Gastrocnemius medialis (tissue), 4 donors: ENCODE measurements at places on chromosomes 6 and 20. TPM values are rescaled to one million over a fixed set of nuclear protein-coding genes. Genes with fewer than 3 reads are reported as not detected.
A peak's percentile ranks its signal among the peaks of the same experiment; 100 is the strongest.

DNA sequence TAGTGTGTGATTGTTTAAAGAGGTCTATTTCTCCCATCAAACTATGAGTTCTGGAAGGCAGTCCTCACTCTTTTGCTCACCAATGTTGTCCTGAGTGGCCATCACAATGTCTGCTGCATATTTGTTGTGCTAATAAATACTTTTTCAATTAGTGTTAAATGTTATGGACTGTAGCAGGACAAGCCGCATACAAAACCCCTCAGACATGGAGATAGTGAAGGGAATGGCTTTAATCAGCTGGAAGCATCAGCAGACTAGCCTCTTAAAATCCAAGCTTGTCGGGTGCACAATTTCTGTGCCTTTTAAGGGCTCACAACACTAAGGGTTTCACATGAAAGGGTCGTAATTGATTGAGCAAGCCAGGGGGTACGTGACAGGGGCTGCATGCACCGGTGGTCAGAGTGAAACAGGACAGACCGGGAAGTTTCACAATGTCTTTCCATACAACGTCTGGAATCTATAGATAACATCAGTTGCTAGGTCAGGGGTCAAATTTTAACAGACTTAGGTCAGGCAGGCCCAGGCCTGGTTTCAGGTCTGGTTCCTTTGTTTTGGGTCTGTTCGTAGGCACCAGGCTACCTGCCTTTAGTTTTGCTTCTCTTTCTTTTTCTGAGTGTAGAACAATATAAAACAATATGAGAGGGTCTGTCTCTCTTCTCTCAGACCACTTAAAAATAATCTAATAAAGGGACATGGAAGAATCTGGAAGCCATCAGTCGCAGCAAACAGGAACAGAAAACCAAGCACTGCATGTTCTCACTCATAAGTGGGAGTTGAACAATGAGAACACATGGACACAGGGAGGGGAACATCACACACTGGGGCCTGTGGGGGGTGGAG lies 327.6 kb upstream of the HTR1E start:
- DNase-seq: no peak

GRCh38 chr20:47318586-47319516 lies 37.6 kb downstream of the ZMYND8 start:
- DNase-seq: peak; percentile 87

- no peak for DNase-seq
Measured at GRCh38 chr20:9503526-9504245, 10.7 kb upstream of the LAMP5 start.

- no peak for DNase-seq
Measured at GRCh38 chr20:17595856-17596255, 26.0 kb downstream of the DSTN start.

DNA sequence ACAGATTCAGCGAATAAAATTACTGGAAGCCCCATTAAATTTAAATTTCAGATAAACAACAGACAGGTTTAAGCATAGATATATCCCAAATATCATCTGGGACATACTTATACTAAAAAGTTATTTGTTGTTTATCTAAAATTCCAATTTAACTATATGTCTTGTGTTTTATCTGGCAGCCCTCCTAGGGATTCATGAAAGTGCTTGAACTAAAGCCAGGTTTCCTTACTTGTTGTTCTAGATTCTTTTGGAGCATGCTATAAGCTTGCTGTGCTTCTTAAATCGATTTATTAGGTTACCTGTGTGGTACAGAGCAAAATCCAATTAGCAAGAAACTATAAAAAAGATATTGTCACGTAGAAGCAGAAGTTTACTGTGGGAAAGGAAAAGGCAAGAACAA lies 202.5 kb upstream of the GMDS start:
- no peak for DNase-seq

CALHM5 gene
- 0.98 TPM for total RNA-seq

RNF144B gene
- 47.0 TPM for total RNA-seq

DNA sequence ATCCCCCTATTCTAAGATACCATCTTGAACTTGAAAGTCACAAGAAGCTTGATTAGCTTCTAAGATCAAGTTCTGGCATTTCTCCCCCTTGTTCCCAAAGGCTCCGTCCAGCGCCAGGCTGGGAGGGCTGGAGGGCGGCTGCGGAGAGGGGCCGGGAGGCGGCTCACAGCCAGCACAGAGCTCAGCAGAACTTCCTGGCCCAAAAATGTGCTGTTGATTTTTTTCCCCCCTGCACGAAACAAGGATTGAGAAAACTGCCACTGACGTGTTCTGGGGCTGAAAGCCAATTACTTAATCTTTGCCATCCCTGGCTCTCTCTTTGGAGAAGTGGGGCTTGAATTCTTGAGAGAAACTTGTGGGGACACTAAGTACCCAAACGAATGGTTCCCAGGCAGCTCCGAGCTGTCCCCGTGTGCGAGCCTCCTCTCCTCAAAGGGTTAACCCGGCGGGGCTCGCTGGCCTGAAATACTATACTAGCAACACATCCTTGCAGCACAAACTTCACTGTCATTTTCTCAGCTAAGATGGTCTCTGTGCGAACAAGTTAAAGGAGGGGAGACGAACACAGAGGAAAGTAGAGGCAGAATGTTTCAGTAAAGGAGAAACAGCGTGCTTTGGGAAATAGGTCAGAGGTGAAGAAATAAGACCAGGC lies 452 bp downstream of the TRAF3IP2 start:
- peak; percentile 80 for DNase-seq

- DNase-seq: no peak
Measured at GRCh38 chr20:38260378-38261053, at the start of gene KIAA1755. TSS of gene KIAA1755 (minus strand) at chr20:38260735. CDS start at chr20:38260500, 235 bp downstream.

- DNase-seq: peak; percentile 94
Measured at GRCh38 chr6:32969685-32970412, 1.5 kb downstream of the BRD2 start.

GRCh38 chr6:118930680-118931079 lies 4.3 kb downstream of the MCM9 start:
- DNase-seq: no peak

GRCh38 chr6:113352029-113352801 lies 504.9 kb upstream of the MARCKS start:
- no peak for DNase-seq

ADGRB3 gene
- 0.58 TPM for total RNA-seq

- no peak for DNase-seq
Measured at GRCh38 chr6:32637219-32637880, at the start of gene HLA-DQA1. TSS of gene HLA-DQA1 (plus strand) at chr6:32637406. CDS start at chr6:32637459, 53 bp downstream.

- no peak for DNase-seq
Measured at GRCh38 chr20:19861147-19861759, 103.2 kb downstream of the RIN2 start.

DNA sequence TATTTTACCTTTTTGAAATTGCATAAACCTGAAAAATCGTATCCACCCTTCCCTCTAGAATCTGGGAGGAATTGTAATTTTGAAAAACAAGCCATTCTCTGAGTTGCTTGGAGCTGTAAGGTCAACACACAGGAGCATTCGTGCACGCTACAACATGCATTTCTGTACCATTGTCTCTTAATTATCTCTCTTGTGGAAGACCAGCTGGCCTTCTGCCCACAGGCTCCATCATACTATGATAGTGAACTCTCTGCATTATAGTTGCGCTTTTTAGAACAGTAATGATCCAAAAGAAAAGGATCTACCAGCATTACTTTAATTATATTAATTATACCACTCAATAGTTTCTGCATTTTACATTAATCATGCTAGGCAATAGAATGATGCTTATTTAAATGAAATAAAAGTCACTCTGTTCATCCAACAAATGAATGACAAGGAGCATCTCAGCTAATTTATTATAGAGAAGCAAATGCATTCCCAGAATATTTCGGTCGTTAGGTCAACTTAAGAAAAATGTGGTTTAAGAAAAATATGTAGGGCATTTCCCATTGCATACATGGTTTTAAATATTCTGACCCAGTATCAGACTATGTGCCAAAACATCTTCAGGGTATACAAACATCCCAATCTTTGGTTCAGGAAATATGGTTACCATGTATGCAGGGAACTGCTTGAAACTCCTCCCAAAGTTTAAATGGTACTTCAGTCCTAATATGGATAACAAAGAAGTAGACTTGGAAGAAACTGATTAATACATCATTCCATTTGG lies 263.5 kb downstream of the TFAP2A start:
- no peak for DNase-seq

- no peak for DNase-seq
Measured at GRCh38 chr6:107173779-107174178, 58.5 kb upstream of the BEND3 start.

DNA sequence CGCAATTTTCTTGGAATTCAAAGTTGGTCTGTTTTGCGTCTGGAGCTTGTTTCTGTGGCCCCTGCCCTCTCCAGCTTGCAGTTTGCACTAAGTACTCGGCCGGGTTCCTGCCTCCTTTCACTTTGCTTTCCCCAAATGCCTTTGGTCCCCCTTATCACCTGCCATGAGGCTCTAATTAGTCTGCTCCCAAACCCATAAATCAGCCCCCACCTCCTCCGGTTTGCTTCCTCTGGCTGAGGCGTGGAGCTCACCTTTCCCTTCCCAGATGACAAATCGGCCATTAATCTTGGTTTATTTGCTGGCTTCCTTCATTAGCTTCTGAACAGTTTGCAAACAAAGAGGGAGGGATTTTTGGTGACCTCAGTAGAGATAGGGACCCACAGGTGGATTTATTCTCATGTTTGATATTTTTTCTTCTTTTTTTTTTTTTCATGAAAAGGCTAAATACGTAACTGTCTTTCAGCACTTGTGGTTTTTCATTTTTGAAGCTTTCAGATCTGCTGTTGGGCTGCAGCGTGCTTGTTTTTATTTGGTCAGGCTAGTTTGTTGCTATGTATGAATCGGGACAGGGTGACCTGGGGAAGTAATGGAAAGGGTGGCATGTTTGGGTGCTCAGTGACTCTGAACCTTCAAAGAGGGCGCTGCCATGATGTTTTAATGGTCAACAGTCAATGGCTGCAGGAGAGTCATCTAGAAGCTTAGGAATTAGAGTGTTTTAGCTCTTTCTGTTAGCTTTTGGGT lies 121.7 kb upstream of the JAG1 start:
- no peak for DNase-seq

DNA sequence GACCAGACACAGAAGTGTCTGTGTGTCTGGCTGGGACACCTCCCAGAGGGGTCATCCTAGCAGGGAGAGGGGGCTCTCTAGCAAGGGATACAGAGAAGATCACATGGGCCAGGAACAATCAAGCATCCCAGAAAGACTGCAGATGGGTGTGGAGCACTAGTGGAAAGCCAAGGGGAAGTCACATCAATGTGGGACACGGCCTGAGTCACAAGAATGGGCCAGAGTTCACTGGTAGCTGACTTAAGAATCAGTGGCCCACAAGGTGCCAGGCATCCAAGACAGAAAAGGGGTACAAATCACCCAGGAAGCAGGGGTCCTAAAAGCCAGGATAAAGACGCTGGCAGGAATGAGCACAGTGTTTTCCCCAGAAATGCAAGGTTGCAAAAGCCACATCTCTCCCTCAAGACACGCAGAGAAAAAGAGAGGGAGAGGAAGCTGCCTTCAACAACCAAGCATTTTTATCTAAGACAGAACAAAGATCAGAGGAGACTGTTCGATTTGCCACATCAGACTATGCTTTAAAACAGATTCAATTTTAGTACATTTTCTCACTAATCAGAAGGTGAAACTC lies 113.6 kb upstream of the DST start:
- DNase-seq: no peak

DNA sequence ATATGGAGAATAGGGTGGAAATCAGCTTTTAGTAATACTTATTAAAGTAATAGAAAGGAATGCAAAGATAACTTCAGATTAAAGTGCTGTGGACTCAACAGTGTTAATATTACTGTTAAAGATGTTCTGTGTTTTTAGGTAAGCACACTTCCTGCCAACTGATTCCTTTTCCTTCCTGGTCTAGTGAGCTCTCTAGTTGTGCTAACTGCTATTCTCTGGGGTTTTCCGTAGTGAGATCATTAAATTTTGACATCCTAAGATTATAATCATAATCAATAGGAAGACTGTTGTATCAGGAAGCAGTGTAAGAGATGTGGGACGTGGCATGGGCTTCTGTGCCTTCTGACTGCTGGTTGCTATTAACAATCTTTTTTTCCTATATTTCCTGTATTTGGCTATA lies 1.2 kb upstream of the TMEM217 start:
- DNase-seq: no peak

MUCL3 gene
- total RNA-seq: not detected

KIF6 gene
- total RNA-seq: not detected

- peak; percentile 65 for DNase-seq
Measured at GRCh38 chr6:43771210-43771857, 1.3 kb downstream of the VEGFA start.

DNA sequence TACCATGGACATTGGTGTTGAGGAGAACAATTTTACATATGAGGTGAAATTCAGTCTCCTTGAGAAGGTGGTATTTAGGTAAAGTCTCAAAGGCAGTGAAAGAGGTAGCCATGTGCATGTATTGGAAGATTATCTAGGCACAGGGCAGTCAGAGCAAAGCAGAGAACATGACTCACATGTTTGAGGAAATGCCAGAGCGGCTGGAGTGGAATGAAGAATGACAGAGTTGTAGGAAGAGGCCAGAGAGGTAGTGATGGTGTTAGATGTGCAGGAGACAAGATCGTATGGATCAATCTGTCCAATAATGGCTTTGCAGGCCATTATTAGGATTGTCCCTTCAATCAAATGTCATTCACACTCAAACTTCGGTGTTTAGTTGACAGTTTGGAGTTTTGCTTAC lies 449.4 kb upstream of the PTCHD4 start:
- DNase-seq: no peak

IMPG1 gene
- not detected for total RNA-seq

DNA sequence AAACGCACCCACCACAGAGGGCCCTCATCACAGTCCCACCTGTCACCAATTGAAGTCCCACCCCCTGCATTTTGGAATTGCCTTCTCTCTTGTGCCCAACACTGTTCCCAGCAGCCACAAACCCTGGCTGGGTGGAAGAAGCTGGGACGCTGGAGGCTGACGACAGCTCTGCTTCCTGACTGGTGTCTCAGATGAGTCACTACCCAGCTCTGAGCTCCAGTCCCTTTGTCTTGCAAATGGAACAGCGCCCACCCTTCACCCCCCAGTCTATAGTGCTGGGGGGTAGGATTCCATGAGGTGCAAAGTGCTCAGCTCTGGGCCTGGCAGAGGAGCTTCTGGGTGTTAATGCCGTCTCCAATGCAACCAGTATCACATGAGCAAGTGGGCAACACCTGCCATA lies 85.3 kb downstream of the DLGAP4 start:
- DNase-seq: no peak

GRCh38 chr20:56788671-56789610 lies 159.8 kb downstream of the TFAP2C start:
- no peak for DNase-seq

MUC21 gene
- total RNA-seq: not detected

SAMD3 gene
- total RNA-seq: not detected

STMND1 gene
- total RNA-seq: not detected

- no peak for DNase-seq
Measured at GRCh38 chr20:47665221-47665991, 119.9 kb downstream of the SULF2 start.

IPCEF1 gene
- not detected for total RNA-seq

DNA sequence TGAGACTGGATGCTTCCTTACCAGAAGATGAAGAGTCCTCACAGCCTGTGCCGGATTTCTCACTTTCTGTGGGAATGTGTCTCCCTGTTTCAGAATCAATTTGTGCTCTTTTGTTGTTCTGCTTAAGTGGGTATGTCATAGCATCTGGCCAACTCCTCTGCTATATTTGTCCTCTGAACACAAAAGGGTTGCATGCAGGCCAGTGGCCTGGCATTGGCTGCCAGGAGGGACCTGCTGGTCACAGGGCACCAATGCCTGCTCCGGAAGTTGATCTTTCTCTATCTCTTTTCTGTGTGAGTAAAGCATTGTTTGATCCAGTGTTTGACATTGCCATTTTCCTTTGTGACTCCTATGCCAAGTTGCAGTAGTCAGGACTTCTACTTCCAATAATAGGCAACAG lies 47.8 kb downstream of the JARID2 start:
- DNase-seq: no peak

ADA gene
- 3.0 TPM for total RNA-seq

GRCh38 chr20:44409132-44409600 lies 53.7 kb downstream of the HNF4A start:
- no peak for DNase-seq
